ENCODE measurements at places on chromosomes 2 and 18.
A peak's percentile ranks its signal among the peaks of the same experiment; 100 is the strongest.

GRCh38 chr18:12491611-12492435 lies 84.1 kb downstream of the PRELID3A start:
- DNase-seq, result no peak

DNA sequence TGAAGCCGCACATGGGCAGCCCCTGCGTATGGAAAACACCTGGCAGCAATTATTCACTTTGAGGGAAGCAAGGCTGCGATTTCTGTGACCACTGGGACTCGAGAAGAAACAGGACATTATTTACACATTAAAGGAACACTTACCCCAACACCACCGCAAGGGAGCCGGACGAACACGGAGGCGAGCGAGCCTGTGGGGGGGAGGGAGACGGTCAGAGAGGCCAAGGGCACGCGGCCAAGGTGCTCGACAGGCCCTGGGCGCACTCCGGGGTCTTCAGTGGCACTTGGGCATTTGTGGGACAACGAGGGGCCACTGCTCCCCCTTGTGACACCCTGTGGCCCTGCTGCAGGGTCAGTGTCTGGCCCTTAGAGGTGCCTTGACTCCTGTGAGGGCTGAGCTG lies 247.0 kb downstream of the TWIST2 start:
- no peak for DNase-seq

DNA sequence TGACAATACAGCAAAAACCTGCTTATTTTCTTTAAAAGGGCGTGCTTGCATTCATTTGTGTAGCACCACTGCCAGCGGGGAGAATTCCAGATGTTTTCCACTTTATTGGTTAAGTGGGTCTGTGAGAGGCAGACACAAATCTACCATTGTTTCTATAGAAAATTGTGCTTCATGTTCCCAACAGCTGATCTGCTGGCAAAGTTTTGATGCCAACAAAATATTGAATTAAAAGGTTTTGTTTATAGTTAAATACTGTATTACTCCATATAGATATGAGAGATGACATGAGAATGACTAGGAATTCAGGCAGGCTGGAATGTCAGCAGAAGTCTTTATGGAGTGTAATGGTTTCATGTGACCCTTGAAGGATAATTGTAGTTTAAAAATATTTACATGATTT lies 182.7 kb downstream of the MC4R start:
- DNase-seq, result no peak

DNA sequence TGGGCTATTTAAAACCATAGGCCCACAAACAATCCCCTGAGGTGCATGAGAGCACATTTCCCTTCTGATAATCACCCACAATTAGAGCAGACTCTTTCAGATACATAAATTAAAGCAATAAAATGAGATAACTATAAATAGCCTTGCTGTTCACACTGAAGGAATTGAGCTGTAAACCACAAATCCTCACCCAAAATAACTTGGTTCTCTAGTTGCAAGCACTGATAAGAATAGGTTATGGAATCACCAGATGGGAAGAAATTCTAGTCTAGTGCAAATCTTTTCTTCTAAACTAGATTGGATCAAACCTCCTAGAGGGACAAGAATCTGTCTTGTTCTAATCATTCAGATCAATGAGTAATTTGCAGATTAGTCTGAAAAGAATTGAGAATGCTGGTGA lies 64.6 kb downstream of the NAB1 start:
- DNase-seq, result no peak

DNA sequence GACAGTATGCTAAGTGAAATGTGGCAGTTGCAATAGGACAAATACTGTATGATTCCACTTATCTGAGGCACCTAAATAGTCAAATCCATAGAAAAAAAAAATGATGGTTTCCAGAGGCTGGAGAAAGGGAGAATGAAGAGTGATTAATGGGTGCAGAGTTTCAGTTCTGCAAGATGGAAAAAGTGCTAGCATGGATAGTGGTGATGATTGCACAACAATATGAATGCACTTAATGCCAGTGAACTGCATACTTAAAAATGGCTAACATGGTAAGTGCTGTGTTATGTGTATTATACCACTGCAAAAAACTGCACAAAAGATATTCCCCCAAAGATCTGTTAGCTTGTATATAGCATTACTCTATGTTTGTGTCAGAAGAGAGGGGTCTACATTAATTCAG lies 185.4 kb downstream of the INHBB start:
- DNase-seq, result no peak

DNA sequence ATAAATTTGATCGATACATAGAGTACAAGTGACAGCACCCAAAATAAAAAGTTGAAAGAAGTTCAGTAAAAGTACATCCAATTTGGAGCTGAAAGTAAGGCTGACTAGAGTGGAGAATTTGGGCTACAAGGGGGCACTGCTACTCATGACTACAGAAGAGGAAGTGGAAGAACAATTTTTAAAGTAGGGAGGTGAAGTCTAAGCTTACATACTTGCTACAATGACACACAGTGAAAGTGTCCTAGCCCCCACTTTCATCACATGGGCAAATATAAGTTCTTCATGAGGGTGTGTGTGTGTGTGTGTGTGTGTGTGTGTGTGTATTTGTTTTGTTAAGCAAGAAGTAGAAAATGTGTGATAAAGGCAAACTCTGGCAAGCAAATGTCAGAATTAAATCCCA lies 45.7 kb downstream of the MAP3K2 start:
- no peak for DNase-seq

DNA sequence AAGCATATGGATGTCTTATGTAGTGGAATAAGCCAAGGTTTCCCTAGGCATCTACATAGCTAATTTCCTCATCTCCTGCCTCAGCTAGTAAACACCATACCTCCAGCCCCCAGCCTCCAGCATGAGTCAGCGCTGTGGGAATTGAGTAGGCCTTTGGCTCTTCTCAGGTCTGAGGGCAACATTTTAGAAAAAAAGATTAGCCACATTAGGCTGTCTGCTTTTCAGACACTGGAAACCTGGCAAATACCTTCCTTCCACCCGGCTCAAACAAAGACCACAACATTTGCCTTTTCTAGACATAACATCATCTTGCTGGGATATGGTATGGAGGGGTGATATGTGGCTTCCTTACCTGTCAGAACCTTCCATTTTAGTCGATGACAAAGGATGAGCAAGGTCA lies 6.1 kb upstream of the CCDC195 start:
- DNase-seq, result peak; percentile 13

DNA sequence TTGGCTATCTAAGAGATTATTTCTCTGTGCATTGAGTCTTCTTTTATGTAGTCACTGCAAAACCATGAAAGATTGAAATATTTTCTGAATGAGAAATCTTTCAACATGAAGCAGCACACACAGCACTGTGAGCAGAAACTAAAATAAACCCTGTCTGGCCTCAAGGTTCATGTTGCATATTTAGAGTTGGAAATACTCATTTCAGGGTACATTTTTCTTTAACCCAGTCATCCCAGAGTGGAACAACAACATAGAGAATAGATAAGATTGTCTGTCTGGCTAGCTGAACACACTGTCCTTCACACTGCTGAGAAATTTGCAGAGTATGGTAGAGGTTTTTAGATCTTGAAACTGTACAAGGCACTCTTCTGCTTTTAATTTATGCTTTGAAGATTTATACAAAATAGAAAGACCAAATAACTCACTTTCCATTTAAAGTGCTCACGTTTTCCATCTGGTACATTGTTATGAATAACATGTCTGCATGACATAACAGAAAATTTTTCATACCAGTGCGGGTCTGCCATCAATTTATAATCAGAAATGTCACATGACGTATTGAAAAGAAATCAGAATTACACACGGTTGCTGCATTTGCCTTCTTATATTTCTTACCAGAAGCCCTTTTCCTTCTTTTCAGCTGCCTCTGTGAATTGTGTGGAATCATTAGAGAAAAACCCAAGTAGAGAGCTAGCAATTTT lies 25.0 kb upstream of the FN1 start:
- DNase-seq, result peak; percentile 54

DNA sequence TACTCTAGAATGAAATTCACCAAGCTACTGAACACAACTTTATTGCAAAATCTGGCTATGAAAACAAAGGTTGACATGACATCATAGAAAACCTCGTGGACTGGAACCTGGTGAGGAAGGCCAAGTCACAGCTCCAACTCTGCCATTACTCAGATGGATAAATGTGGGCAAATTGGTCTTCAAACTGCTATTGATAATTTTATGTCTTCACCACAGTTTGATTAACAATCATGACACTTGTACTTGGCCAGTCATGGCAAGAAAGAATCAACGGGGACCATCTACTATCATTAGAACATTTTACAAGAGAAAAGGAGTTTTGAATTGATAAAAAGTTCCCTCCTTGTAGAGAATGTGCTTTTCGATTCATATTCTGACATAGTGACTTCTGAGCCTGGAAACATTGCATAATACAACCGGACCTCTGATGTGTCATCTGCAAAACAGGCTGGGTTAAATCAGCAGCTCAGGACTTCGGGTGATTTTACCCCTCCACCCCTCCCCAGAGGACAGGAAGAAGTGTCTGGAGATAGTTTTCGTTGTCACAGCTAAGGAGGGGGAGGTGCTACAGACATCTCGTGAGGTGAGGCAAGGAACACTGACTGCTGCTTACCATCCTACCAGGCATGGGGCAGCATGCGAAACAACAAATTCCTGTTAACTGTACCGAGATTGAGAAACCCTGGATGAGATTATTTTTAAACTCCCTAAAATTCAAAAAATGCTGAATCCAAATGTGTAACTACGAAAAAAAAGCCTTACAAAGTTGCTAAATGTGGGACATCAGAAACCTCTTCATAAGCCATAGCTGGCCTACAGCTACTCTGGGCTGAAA lies 8.4 kb downstream of the L3MBTL4 start:
- DNase-seq, result no peak

DNA sequence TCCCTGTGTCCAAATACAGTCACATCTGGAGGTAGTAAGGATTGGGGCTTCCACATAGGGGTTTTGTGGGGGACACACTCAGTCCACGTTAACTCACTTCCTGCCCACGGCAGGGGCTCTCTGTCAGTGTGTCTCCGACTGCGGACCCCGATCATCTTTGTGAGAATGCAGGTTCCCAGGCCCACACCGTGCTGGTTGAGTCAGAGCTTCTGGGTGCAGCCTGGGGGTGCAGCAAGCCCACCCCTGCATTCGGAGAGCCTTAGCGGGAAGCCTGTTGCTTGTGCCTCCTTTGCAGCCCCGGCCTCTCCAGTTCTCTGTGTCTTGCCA lies 28.0 kb downstream of the HPCAL1 start:
- DNase-seq, result no peak

DNA sequence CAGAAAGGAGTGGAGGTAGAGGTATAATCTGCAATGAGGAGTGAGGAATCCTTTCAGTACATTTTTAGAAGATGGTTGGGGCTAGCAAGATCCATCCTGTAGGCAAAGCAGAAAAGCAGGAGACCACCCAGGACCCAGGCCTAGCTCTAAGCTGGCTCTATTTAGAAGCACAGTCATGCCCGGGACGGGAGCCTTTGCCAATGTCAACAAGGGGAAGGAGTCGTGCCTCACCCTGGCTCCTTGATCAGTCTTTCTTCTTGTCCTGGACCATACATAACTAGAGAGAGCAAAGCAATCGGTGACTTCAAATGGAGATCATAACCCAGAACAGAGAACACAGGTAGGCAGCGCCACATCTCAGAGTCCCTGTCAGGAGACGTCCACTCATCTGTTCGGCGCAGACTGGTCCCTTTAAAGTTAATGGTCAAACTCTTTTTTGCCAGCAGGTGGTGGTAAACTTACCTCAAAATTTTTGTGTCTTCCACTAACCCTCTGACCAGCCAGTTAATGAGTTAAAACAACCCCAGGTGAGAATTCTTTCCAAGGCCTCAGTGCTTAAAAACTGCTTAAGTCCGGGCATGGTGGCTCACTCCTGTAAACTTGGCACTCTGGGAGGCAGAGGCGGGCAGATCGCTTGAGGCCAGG lies 8.0 kb downstream of the MC5R start:
- no peak for DNase-seq

GRCh38 chr2:190451561-190452176 lies 43.5 kb downstream of the MFSD6 start:
- DNase-seq, result no peak

- no peak for DNase-seq
Measured at GRCh38 chr2:100066246-100066645, 76.1 kb downstream of the AFF3 start.

GRCh38 chr18:58687871-58688308 lies 16.6 kb downstream of the MALT1 start:
- no peak for DNase-seq

DNA sequence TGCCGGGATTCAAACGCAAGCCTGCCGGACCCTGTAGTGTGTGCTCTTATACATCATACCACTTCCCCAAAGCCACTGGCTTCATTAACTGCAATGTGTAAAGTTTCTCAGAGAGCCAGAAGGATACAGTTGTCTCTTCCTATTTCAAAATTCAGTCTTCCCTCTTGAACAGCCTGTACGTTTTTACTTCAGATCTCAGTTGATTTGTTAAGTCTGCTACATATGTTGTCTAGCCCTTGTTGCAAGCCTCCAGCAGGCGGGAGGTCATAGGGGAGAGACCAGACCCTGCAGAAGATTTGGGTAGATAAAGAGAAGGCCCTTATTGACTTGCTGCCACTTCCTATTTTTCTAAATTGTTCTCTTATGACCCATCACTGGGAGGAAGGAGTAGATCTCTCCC lies 56.2 kb downstream of the ARHGEF33 start:
- no peak for DNase-seq

DNA sequence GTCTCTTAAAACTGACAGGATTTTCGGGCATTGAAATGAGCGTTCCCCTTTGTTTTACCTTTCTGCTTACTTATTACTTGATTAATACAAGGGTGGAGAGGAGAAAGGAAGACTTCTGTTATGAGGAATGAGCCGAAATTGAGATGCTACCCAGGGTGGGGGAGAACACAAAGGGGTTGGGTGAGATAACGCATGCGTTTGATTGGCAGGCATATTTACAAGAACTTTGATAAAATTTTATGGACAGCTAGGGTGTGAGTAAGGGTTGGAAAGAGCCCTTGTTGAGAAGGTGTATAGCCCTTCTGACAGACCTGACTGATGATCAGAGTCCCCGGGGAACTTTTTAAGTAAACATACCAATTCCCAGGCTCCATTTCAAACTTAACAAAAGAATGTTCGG lies 1.8 kb downstream of the RNF138 start:
- no peak for DNase-seq

GRCh38 chr2:241491549-241492173 lies 16.7 kb downstream of the STK25 start:
- DNase-seq, result no peak

DNA sequence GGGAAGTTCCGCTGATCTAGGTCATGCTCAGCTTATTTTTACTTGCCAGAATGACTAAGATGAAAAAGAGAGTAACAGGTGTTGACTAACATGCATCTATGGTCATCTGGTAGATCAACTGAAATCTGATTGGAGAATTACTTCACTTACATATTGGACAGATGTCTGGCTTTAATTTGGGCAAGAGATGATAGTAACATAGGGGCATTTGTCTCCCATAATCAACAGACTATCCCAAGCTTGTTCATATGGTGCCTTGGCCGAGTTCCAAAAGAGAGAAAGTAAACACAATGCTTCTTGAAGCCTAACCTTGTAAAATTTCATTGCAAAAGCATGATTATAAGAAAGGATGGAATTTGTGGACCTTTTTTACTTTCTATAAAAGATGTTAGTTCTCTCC lies 503.7 kb downstream of the ADCYAP1 start:
- DNase-seq, result no peak

GRCh38 chr2:14231391-14231898 lies 401.1 kb upstream of the LRATD1 start:
- DNase-seq, result no peak
